ENCODE measurements at places on chromosomes 12 and 14.

DNA sequence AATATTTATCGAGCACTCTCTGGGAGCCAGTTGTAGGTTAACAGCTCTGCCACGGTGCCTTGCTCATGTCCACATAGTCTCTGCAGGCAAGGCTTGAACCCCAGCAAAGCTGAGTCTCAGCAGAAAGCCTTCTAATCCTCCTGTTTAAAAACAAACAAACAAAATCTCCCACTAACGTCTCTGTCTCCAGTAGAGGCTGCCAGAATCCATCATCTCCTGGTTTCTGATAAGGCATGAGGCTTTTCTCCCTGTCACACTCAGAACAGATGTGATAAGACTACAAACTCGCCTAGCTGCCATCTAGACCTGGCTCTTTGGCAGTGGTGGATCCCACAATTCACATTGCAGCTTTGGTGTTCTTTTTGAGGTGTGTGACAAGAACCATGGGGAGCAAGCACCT lies 813.2 kb downstream of the AACS start:
- no peak for DNase-seq

DNA sequence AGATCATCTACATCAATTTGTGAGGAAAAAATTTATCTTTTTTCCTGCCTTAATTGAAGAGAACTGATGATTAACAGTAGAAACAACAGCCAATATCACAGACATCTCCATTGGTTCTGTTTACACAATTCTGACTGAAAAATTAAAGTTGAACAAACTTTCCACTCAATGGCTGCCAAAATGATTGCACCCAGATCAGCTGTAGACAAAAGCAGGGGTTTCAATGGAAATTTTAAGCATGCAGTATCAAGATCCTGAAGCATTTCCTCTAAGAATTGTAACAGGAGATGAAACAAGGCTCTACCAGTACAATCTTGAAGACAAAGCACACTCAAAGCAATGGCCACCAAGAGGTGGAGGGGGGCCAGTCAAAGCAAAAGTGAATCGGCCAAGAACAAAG lies 231.6 kb upstream of the KRR1 start:
- DNase-seq = no peak

GRCh38 chr14:103121846-103122584 lies 1.2 kb upstream of the TNFAIP2 start:
- no peak for DNase-seq

- no peak for DNase-seq
Observed at GRCh38 chr12:32255588-32255987, 143.8 kb upstream of the FGD4 start.

GRCh38 chr14:58825606-58826005 lies 187.8 kb downstream of the DACT1 start:
- DNase-seq = no peak

- no peak for DNase-seq
Observed at GRCh38 chr12:124383028-124383427, 88.1 kb downstream of the RFLNA start.

GRCh38 chr12:82942991-82943401 lies 256.3 kb downstream of the TMTC2 start:
- DNase-seq = no peak

Data from trophoblast cell (in vitro differentiated cells and primary cell).